Midbrain (tissue), 1 donor: ENCODE measurements at places on chromosomes 4 and X.

GRCh38 chr4:8410066-8410625 is 30.4 kb downstream of the ACOX3 start:
- DNase-seq: no peak

DNA sequence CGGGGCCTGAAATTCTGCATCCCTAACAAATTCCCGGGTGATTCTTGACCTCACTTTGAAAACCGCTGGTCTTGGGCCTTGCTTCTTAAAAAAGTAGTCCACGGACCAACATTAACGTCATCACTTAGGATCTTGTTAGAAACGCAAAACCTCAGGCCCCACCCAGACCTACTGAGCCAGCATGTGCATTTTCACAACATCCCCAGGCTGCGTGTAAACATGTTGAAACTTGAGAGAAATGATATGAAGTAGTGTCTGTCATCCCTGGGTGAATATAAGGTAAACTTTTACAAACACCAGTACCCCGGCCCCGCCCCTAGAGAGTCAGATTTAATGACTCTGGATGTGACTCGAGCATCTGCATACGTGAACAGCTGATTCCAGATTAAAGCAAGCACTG is 33.7 kb downstream of the SORBS2 start:
- DNase-seq: no peak

DNA sequence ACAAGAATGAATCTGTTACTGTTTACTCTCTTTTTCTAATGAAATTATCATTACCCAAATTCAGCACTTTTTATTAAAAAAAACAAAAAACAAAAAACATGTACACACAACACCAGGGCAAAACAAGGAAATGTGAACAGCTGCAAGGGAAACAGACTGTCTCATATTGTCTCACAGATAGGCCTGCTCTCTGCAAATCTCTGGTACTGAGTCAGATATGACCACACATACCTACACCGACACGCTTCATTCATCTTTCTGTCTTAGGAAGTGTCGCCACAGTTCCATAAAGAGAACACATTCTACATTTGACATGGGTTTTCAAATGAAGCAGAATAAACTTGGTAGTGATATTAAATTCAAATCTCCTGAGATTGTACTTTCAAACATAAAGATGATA is 92.2 kb upstream of the GPR34 start:
- DNase-seq: no peak

DNA sequence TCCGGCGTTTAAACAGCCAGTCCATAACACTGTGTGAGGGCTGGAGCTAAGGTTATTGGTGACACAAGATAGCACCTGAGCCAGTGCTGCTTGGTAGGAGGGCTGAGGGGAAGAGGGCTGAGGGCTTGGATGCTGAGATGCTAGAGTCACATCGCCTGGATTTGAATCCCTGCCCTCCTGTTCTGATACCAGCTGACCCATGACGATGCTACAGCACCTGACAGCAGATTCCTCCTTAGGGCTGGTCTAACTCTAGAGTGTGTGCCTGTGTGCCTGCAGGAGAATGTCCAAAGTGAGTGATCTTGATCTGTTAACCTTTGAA is 102.5 kb downstream of the PTTG2 start:
- no peak for DNase-seq

- no peak for DNase-seq
Measured at GRCh38 chrX:21616386-21616785, 41.7 kb downstream of the KLHL34 start.

GRCh38 chrX:22462959-22463358 is 190.2 kb downstream of the CBLL2 start:
- DNase-seq: no peak

DNA sequence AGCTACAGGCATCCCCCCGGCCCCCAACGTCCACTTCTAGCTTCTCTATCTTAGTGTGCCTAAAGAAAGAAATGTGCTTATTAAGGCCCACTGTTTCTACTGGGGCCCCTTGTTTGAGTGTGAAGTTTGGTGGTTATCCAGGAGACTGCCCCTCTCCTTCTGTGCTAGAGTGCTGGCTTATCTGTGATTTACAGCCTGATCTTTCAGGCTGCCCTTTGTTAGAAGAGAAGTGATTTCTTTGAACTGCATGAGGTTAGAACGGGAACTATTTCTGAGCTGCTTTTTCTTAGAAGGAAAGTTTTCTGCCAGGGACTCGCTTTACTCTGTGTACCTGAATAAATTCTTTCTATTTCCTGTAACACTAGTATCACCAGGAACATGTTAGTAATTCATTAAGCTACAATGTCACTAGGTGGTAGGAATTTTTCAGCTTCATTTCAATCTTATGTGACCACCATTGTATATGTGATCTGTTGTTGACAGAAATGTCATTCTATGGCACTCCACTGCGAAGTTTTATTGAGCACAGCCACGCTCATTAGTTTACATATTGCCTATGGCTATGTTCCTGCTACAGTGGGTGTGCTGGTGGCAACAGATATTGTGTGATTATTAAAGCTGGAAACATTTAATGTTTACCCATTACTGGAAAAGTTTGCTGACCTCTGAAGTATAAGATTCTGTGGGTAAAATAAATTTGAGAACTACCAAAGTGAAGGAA is 193.8 kb upstream of the CXorf51B start:
- no peak for DNase-seq

GRCh38 chr4:26751838-26752237 is 108.8 kb upstream of the STIM2 start:
- DNase-seq: no peak

- no peak for DNase-seq
Measured at GRCh38 chrX:50827996-50828395, 14.0 kb upstream of the SHROOM4 start.

DNA sequence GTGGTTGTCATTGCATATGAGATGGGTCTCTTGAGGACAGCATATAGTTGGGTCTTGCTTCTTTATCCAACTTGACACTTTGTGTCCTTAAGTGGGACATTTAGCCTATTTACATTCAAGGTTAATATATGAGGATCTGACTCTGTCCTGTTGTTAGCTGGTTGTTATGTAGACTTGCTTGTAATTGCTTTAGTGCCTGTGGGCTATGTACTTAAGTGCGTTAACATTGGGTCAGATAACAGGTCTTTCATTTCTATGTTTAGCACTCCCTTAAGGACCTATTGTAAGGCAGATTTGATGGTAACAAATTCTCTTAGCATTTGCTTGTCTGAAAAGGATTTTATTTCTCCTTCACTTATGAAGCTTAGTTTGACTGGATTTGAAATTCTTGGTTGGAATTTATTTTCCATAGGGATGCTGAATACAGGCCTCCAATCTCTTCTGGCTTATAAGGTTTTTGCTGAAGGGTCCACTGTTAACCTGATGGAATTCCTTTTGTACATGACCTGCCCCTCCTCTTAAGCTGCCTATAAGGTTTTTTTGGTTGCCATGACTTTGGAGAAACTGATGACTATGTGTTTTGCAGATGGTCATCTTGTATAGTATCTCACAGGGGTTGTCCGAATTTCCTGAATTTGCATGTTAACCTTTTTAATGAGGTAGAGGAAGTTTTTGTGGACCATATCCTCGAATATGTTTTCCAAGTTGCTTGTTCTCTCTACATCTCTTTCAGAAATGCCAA is 162.0 kb downstream of the NKX6-1 start:
- no peak for DNase-seq

DNA sequence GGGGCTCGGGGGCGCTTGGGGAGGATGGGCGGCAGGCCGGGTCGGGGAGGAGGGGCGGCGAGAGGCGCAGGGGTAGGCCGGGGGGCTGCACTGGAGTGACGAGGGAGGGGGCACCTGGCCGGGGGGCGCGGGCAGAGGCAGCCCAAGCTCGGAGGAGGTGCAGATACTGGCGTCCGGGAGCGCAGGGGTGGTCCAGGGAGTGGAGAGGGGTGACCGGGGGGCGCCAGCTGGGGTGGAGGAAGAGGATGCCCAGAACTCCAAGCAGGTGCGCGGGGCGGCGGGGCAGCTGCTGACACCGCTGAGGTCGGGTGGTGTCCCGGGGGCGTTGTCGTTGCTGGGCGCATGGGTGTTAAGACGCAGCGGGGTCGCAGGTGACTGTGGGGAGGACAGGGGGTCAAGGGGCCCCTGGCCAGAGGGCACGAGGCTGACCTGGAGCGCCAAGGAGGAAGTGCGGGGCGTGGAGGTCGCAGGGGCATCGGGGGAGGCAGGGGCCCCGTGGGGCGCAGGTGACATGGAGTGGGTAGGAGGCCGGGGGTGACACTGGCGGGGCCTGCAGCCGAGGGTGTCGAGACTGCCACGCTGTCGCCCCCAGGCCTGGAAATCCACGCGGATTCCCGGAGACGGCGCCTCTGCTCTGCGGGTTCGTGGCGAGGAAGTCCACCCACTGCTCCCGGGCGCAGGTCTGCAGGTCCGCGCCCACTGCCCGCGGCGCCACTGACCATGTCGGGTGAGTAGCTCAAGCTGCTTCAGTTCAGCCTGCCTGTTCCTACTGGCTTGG is 928 bp downstream of the GYG2 start:
- DNase-seq: no peak

- DNase-seq: no peak
Measured at GRCh38 chrX:101386542-101386885, 523 bp upstream of the BTK start.

DNA sequence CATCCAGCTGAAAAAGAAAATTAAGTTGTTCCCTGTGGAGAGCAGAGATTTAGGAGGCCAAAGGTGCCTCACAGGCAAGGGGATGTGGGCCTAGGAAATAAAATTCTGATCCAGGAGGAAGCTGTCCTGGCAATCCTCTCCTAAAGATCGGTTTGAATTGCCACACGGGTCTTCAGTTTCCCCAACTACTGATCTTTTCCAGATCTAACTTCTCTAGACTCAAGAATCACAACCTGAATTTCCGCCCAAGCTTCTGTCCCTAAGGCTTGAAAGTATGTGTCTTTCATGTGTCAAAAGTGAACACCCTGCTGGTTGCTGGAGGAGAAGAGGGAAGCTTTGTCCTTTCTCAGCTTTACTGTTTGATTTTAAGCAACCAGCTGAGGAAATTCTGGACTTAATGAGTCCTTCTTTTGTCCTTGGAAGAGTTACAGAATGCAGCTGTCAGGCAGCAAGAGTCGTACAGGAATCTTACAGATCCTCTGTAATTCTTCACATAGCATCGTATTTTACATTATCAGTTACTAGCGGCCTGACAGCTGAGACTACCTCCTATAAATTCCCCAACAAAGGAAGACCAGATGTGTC is 93.8 kb downstream of the INPP4B start:
- no peak for DNase-seq

- no peak for DNase-seq
Measured at GRCh38 chrX:148161701-148162100, 180.6 kb downstream of the FMR1NB start.

DNA sequence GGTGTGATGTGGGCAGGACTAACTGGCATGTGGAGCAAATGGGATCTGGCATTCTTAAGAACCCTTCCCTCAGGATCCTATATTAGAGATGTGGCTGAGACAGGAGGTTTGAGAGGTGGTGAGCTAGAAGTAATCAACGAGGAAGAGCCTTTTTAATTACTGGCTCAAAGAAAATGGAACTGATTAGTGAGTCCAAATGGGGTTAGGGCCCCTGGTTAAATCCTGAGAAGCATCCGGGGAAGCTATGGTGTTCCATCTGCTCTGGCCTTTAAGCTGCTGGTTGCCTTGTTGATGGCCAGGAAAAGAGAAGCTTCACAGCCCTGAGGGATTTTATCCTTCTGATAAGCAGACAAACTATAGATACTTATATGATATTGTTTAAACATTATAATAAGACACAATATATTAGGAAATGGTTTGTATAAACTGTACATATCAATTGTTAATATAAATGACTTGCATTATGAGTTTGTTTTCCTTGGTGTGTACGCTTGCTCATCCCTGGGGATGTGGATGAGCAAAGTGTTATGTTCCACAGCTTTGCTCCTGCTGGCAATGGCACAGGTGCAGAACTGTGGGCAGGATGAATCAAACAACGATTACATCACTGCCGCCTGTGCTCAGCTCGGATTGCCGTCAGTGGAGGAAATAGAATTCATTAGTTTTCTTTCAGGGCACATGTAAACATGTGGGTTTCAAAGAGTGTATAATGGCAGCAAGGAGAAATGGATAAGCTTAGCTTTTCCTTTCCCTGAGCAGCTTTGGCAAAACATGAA is 328.6 kb upstream of the ARX start:
- no peak for DNase-seq

DNA sequence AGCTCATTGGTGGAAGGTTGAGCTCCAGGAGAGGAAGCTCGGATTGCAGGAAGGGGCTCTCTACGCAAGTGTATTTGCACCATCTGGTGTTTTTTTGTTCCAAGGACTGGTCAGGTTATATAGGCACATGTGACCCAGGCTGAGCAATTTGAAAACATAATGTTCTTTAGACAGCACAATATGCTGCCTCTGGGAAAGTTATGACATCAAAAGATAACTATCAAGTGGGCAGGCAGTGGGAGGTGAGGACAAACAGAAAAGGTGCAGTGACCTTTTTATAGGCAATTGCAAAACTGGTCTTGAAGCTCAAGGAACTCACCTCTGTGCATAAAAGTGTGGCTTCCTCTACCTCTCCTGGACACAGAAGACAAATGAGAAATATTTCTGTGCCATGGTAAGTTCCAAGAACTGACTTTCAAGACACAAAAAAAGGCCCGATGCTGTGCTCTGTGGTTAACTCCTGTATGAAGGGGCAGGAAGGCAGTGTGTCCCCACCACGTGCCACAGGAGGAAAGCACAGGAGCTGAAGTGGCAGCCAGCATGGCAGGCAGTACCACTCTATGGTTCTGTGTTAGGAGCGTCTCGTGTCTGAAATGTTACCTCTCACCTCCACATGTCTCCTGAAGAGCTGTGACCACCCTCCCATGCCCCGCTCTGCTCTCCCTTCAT is 128.6 kb downstream of the SHROOM3 start:
- no peak for DNase-seq

DNA sequence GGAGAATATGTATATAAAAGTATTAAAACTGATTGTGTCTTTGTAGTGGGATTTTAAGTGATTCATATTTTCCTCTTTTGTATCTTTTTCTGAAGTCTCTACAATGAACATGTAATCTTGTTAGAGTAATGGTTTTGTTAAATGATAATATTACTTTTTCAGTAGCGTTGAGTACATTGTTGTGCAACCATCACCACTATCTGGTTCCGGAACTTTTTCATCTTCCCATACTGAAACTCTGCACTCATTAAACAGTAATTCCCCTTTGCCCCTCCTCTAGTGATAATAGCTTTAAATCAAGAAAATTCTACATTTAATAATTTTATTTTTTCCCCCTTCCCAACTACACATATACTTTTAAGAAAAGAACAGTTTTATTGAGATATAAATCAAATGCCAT is 23.3 kb downstream of the SHROOM3 start:
- no peak for DNase-seq

- no peak for DNase-seq
Measured at GRCh38 chrX:136016881-136017280, 31.6 kb downstream of the SLC9A6 start.

GRCh38 chr4:153521478-153521877 is 55.3 kb downstream of the TMEM131L start:
- DNase-seq: no peak

GRCh38 chr4:56892691-56893090 is 15.0 kb upstream of the REST start:
- no peak for DNase-seq

GRCh38 chrX:27619459-27619858 is 29.3 kb downstream of the DCAF8L2 start:
- no peak for DNase-seq

GRCh38 chrX:154991039-154991438 is 31.5 kb downstream of the F8 start:
- no peak for DNase-seq

- no peak for DNase-seq
Measured at GRCh38 chr4:110122201-110122600, 76.2 kb downstream of the ELOVL6 start.
